Posterior vena cava (tissue), 2 donors: ENCODE measurements at places on chromosomes 7 and 10. TPM values are rescaled to one million over a fixed set of nuclear protein-coding genes. Genes with fewer than 3 reads are reported as not detected.

GRCh38 chr10:97740613-97741012 lies 3.7 kb downstream of the ZFYVE27 start:
- DNase-seq = no peak

KCP gene
- total RNA-seq = 1.3 TPM

FGFR2 gene
- 17.7 TPM for total RNA-seq

DNA sequence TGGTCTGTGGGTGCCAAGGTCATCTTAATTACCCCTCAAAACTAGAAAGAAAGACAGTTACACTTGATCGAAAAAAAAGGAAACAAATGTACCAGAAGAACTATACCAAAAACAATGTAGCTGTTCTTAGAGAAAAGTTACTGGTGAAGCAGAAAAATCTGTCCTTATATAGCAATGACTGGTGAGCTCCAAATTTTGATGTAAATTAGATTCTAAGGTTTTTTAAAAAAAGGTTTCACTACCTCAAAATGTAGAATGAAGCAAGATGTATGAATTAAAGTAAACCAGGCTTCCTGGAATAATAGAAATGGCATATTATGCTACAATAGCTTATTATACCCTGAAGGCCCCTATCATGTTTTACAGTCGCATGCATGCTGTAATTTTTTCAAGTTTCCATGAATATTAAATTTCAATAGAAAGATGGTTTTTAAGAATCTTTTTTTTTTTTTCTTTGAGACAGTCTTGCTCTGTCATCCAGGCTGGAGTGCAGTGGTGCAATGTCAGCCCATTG lies 28.4 kb upstream of the FKBP9 start:
- no peak for DNase-seq

DNA sequence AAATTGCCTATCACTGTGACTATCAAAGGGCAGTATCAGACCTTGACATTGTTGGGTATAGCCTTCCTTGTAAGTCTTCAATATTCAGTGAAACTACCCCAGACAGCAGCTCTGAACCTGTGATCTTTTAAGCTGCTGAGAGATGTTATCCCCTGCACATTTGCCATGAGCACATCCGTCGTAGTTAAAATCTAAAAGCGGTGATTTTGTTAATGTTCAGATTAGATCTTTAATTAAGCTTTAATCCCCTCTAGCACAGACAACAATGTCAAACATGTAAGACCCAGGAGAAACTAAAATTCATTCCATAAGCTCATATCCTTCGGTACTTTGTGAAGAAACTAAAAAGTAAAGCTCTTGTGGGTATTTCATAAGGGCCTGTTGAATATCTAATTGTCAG lies 105.8 kb downstream of the MALRD1 start:
- DNase-seq = no peak

- no peak for DNase-seq
These were observed 78.6 kb downstream of the CHCHD3 start for GRCh38 chr7:133003052-133003910.

- no peak for DNase-seq
These were observed 805 bp upstream of the WDFY4 start for GRCh38 chr10:48683868-48684267.

- no peak for DNase-seq
These were observed 38.7 kb upstream of the PPP1R17 start for GRCh38 chr7:31648288-31648687.

GRCh38 chr10:27457966-27458365 lies 46.1 kb upstream of the RAB18 start:
- no peak for DNase-seq
